ENCODE measurements at places on chromosomes 7 and 10.

DNA sequence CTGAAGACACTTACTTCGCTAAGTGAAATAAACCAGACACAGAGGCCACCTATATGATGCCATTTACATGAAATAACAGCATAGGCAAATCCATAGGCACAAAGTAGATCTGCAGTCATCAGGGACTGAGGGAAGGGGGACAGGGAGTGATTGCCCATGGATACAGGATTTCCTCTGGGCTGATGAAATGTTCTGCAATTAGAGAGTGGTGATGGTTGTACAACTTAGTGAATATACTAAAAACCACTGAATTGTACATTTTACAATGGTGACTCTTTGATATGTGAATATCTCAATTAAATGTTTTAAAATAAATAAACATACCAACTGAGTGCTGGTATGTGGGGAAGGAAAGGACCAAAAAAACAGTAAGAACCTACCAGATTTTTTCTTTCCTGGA lies 20.4 kb downstream of the PPA1 start:
- DNase-seq: no peak

DNA sequence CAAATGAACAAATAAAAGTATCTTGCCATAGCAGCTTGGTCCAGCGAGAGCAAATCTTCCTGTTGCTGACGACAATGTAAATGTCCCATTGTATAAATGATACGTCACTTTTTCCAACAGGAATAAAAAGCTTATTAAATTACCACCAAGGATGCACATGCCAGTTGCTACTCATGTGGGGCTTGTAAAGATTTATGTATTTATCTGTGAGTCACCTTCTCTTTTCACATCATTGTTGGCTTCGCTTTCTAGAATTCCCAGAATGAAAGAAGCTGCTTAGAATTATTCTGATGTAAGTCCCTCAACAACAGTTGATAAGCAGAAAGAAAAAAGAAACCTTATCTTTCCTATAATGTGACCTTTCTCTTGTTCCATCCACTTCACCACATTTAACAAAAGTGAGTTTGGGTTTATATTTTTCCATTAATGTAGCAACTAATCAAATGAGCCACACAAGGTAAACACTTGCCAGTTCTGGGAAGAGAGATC lies 22.4 kb downstream of the DNAJC12 start:
- DNase-seq: no peak

DNA sequence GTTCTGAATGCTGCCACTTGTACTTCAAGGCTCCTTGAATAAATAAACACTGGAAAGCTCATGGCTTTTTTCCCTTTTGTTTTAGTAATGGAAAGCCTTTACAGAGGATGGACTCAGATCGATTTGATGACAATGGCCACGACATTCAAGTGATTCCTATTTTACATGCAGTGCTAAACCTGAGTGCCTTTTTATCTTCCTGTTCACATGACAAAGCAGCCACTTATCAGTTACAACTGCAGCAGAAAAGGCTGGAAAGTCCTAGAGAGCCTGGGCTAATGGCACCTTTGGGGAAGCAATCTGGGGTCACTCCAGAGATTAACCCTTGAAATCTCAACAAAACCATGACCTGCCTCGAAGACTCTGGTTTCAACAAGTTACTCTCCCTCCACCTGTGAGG lies 249.0 kb upstream of the AUTS2 start:
- DNase-seq: no peak

DNA sequence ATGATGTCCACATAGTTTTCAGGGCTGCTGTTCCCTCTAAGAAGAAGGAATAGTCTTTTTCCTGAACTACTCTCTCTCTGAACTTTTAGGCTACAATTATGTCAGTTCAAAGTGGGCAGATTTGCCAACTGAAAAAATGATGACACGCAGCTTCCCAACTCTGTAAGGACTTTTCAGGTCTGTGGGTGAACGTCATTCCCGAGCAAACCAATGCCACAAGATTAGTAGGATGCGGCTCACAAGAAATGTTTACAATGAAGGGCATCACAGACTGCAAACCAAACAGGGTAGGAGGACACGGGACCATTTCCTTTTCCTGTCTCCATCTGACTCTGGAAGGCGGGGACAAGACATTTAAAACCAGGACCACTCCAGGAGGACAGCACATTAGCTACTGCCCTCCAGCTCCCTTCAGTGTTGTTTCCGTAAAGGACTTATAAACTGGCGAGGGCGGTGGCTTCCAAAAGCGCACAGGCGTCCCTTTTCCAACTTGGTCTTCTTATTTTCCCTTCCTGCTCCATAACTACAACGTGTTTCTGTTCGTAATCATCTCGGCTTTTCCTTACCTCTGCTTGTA lies 539 bp upstream of the MKLN1 start:
- no peak for DNase-seq

- no peak for DNase-seq
Observed at GRCh38 chr10:52897162-52897561, 124.6 kb upstream of the MBL2 start.

Measured in stimulated activated naive CD4-positive, alpha-beta T cell (primary cell).